ENCODE measurements at places on chromosomes 2 and 18. TPM values are rescaled to one million over a fixed set of nuclear protein-coding genes. Genes with fewer than 3 reads are reported as not detected.

DNA sequence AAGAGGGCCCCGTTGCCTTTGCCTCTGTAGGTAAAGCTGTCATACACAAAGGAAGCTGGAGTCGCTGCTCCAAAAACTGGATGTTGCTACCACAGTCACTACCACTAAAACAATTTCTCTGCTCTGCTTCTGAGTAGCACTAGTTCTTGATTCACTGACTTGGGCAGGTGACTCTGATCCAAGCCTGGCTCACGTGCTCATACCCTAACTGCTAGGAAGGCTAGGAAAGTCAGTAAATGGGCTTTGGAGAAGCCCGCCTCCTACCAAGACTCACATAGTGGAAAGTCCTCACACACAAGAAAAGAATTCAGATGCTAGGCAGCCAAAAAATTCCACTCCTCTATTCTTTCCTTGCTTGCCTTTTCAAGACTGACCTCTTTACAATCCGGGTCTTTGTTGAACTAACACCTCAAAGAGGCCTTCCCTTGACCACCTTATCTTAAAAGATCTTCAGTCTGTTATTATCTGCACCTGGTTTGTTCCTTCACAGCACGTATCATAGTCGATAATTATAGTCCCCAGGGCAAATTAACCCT is 11.4 kb upstream of the DYNC1I2 start:
- no peak for DNase-seq

LAMA3 gene
- 2.8 TPM for total RNA-seq

- DNase-seq = no peak
These were observed 12.5 kb upstream of the REG1B start for GRCh38 chr2:79100285-79100684.

DNA sequence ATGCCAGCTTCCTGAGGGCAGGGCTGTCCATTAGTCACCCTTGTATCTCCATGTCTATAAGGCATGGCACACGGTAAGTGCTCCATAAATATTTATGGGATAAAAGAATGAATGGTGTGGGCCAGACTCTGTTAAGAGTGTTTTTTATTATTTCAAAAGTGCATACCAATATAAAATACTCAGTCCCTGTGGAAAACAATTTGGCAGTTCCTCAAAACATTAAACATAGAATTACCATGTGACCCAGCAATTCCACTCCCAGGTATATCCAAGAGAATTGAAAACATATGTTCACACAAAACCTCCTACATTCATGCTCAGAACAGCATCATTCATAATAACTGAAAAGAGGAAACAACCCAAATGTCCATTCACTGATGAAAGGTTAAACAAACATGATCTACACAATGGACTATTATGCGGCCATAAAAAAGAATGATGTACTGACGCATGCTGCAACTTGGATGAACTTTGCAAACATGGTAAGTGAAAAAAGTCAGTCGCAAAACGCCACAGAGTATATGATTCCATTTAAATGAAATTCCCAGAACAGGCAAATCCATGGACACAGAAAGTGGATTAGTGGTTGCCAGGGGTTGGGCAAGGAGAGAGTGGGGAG is 69.1 kb upstream of the TCF7L1 start:
- DNase-seq = no peak

TXNL4A gene
- 34.7 TPM for total RNA-seq

IL36B gene
- not detected for total RNA-seq

GRCh38 chr2:240930096-240930630 is 24.0 kb downstream of the CROCC2 start:
- no peak for DNase-seq

HRH4 gene
- not detected for total RNA-seq

GRCh38 chr2:239932881-239933735 is 92.0 kb downstream of the NDUFA10 start:
- no peak for DNase-seq

GRCh38 chr2:177059293-177059692 is 153.3 kb upstream of the HNRNPA3 start:
- no peak for DNase-seq

GRCh38 chr2:143937723-143938350 is 582.1 kb downstream of the ZEB2 start:
- no peak for DNase-seq

- no peak for DNase-seq
These were observed 321.6 kb downstream of the STK39 start for GRCh38 chr2:167925758-167926157.

GRCh38 chr2:164719996-164720941 is 99.0 kb upstream of the GRB14 start:
- DNase-seq = no peak

- DNase-seq = peak; percentile 30
These were observed 376 bp downstream of the NDUFA10 start for GRCh38 chr2:240024766-240025165.

LRRTM1 gene
- not detected for total RNA-seq

ERICH2 gene
- not detected for total RNA-seq

GRCh38 chr2:180657054-180657453 is 323.4 kb upstream of the UBE2E3 start:
- peak; percentile 6 for DNase-seq

DNA sequence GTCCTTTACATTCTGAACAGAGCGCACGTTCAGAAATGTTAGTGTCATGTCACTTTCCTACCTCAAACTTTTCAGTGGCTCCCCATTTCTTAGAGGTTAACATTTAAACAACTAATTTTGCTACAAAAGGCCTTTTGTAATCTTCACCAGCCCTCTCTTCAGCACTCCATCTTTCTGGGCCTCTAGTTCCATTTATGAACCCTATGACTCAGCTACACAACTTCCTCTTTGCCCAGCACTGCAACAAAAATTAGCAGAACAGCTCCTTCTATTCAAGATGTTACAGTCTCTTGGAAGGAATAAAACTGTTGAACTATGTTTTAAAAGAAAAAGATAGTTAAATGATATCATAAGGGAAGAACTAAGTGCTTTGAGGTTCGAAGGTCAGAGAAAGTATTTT is 139.9 kb downstream of the VWC2L start:
- DNase-seq = no peak

DNA sequence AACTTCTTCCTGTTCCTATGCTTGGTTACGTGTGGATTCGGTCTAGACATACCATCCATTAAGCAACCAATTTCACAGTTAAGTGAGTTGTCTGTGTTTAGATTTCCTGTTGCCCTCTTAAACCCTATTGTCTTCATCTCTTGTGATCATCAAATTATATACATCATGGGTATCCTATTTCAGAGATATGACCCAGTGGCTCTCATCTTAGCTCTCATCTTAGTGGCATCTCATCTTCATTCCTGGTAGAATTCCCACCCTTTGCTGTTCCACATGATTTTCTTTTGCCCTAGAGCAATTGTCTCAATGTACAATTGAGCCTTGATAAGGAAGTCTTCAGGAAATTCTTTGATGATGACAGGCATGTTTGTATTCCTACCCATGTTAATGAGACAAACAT is 29.4 kb upstream of the FN1 start:
- peak; percentile 64 for DNase-seq

ESPNL gene
- not detected for total RNA-seq

FEV gene
- not detected for total RNA-seq

DNA sequence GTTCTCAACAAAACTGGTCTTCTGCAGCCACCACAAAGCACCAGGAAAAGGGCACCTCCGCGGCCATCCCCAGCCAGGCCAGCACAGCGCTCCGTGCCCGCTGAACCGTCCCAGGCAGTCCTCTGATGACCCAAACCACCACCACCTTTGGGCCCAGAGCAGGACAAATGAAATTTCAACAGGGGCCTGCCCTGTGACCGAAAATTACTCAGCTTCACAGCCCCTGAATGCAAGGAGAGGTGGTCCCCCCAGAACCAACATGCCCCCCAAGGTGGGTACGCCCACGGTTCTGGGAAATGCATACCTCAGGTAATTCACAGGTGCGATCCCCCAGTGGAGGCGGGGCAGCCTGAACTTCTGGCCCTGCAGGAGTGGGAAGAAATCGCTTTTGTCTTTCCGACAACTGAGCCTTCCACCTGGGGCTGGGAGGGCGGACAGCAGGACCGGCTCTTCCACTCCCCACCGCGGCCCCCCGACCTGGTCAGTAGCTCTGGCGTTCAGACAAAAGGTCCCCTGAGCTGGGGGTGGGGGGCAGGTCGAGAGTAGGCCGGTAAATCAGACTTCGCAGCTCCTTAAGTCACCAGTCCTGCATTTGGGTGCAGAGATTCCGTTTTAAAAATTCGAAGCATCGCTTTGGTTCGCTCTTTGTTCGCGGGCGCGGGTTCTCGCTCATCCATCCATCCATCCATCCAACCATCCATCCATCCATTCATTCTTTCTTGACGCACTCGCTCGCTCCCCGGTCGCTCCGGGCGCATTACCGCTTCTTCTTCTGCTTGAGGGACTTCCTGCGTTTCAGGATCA is 1.4 kb downstream of the ARL4C start:
- DNase-seq = peak; percentile 21

PSMA8 gene
- not detected for total RNA-seq

- no peak for DNase-seq
These were observed 247.1 kb downstream of the BCL11A start for GRCh38 chr2:60306267-60306861.

HNMT gene
- total RNA-seq = 1.4 TPM

DNA sequence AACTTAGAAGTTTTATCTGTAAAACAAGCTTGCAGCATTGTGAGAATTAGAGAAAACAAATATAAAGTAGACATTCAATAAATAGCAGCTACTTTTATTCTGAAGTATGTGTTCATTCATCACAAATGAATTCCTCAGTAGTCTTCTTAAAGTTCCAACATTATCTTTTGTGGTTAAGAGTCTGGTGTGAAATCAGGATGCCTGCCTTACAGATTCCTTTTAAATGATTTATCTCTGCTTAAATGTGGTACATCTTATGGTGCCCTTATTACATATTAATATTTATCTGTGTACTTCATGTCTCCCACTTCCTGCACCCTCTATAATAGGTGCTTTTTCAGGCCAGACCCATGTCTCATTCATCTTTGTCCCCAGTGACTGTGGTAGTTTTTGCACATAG is 595.0 kb downstream of the STK39 start:
- no peak for DNase-seq

GRCh38 chr18:47191961-47192360 is 15.8 kb upstream of the IER3IP1 start:
- DNase-seq = peak; percentile 4

DNA sequence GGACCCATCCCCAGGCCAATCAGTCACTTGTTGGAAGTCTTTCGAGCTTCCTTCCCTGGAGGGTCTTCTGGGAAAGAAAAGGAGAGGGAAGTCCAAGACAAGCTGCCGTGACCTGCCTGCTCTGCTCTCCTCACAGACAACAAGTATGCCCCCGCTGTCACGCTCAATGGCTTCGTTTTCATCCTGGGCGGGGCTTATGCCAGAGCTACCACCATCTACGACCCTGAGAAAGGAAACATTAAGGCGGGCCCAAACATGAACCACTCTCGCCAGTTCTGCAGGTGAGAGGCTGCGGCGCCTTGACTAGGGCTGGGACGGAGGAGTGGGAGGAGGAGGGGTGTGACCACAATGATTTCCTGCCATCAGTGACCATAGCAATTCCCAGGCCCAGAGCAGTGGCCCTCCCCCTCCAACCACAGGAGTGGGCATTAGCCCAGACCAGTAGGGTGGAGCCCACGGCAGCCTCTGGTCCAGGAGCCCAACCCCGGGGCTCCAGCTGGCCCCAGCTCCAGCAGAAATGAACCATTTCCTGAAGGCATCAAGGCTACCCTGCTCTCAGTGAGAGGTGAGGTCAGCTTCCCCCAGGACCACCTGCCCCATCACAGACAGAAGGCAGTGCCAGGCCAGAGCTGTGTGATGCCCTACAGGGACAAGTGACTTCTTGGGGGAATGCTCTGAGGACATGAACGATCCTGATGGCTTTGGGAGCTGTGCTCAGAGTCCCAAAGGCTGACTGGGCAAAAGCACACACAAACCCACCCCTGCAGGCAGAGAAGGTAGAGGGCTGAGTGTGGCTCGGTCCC is 223.1 kb downstream of the ATAD2B start:
- DNase-seq = no peak

- DNase-seq = no peak
These were observed 50.2 kb upstream of the BIN1 start for GRCh38 chr2:127157114-127157513.

GRCh38 chr2:75518638-75519465 is 41.9 kb downstream of the EVA1A start:
- no peak for DNase-seq

DNA sequence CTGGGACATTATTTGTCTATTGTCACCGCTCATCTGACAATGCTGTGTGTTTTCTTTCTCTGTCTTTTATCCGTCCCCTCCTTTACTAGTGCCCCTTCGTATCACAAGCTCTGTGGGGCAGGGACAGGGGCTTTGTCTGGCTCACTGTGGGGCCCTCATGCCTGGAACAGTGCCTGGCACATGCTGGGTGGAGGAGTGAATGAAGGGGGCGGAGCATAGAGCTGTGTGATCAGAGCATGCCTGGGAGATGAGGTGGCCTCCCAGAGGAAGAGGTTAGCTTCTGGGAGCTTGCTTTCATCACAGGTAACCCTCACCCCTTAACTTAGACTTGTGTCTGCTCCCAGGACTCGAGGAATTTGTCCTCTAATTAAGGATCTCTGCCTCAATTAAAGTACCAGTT is 16.4 kb downstream of the MTCL1 start:
- DNase-seq = no peak

DNA sequence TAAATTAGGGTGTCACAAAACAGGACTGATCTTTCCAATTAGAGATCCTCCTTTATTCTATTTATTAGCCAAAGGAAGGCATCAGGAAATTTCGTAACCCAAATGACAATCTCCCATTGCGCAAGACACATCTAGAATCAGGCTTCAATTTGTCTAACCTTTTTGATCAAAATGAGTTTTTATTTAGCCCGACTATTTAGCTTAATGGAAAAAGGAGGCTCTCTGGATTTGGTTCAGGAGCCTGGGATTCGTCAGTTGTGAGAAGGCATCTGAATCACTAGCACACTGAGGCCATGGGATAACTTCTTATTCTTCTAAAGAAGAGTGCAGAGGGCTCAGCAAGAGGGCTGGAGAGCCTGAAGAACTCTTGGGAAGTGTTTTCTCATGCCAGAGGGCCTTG is 332.1 kb upstream of the ETAA1 start:
- DNase-seq = no peak

ASB18 gene
- total RNA-seq = not detected
